SIG-M5 (cell line): ENCODE measurements at places on chromosomes 13 and 19.

GRCh38 chr13:76383676-76384461 is 502.3 kb downstream of the KCTD12 start:
- DNase-seq: no peak

- no peak for DNase-seq
Measured at GRCh38 chr19:52734331-52734892, 432 bp downstream of the ZNF611 start.

- no peak for DNase-seq
Measured at GRCh38 chr13:95426631-95427030, 125.4 kb upstream of the ABCC4 start.

- DNase-seq: no peak
Measured at GRCh38 chr19:844546-844971, 3.8 kb downstream of the PRTN3 start.

DNA sequence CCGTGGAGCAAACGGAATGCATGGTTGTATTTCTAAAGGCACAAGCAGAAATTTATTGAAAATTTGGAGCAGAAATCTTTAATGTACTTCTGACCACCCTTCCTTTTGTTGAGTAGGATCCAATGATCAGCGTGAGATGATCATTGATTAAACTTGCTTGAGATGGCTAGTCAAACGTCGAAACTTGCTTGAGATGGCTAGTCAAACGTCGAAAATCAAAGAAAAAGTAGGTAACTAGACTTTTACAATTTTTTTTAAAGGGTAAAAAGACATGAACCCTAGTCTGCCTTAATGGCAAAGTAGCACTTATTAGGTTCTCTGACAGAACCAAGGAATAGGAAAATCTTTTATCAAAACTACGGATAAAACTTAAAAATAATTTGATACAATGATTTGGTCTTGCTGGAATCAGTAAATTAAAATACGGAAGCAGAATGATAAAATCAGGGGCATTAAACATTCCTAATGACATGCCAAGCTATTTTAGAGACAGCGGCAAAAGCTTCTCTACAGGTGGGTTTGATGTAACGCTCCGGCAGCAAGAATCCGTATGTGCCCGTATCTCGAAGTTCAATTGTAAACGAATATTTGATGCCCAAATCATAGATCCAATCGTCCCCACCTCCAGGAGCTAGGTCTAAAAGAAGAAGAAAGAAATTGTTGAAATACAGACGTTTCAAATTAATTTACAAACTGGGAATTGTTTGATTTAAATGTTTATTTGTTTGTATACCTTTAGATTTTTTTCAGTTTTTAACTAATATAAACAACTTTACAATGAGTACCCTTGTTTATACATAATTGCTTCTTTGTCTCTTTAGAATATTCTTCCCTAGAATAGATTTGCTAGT is 841 bp upstream of the ZC3H13 start:
- DNase-seq: no peak

- no peak for DNase-seq
Measured at GRCh38 chr19:8449830-8450229, 5.1 kb downstream of the HNRNPM start.

- no peak for DNase-seq
Measured at GRCh38 chr19:19525611-19526380, 2.9 kb upstream of the YJEFN3 start.

DNA sequence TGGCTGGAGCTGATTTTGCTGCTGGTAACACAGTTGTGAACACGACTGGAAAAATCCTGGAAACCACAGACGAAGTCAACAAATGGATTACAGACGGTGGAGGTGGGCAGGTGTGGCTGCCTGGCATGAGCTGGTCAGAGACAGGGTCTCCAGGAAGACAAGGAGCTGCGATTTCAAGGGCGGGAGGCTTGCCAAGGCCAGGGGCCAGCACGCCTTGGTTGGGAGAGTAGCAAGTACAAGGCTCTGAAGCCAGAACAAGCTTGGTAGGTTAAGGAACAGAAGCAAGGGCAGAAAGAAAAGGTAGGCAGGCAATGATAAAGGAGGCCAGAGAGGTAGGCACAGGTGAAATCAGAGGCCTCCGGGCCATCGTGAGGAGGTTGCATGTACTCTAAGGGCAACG is 50.7 kb upstream of the AMER2 start:
- no peak for DNase-seq

DNA sequence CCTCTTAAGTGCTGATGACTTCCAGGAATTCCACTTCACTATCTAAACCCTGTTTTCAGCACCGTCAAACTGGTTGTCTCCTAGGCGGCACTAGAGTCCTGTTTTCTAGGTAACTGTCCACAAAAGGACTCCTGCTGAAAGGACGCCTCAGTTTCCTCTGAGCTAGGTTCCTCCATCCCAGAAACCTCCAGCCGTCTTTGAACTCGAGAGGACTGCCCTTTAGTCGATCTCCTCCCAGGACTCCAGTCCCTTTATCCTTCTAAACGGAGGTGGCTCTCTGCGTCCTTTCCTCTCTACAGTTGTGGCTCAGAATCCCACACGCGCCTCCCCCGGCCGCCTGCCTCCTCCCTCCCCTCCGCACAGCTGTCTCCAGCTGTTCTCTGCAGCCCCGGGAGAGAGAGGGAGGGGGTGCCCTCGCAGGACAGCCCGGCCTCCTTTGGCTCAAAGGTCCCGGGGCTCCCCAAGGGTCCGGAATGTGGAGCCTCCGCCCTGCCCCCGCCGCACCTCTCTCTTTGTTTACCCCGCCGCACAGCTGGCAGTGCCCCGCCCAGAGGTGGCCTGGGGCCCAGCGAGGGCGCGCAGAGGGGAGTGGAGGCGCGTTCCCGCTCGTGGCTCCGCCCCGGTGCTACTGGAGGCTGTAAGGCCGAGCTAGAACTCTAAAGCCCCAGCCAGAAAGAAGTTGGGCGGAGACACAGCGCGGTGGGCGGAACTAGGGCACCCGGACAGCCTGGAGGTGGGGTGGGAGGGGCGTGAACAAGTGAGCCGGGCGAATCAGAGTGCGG is 2.4 kb downstream of the LTBP4 start:
- DNase-seq: peak; percentile 82

- no peak for DNase-seq
Measured at GRCh38 chr13:74866101-74866500, 615.9 kb downstream of the TBC1D4 start.

DNA sequence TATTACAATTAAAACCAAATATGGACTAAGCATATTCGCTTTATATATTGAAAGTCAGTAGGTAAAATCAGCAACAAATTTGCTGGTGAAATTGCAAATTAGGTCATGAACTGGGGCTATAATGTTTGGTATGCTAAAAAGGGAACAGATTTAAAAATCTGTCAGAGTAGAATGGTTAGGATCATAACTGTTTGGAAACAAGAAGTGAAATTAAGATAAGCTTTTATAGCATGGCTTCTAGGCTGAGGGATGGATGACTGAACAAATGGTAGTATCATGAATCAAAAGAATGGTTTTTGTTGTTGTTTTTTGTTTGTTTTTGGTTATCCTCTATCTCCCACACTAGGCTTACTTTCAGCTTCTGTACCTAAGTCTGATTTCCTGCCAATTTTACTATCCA is 1090.4 kb downstream of the PCDH9 start:
- no peak for DNase-seq

DNA sequence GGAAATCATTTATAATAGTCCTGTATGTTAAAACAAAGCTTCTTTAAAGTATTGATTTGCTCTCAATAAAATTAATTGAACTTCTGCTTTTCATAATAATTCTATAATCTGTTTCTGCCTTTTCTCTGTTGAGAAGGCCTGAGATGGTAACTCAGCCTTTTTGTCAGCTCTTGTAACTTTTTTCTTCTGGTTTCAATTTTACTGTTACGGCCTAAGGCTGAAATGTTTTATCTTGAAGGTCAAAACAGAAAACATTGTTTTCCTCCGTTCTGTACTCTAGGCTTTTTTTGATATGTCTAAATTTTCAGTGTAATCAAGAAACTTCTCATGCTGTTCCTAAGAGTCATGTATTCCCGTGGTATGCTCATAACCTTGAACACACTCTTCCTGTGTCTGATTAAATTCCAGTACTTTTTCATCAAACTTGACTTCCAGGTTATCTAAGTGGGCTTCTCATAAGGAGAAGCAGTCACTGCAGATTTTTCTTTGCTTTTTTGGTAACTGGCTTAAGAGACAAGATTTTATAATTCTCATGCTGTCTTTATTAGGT is 7.6 kb upstream of the NAXD start:
- no peak for DNase-seq

DNA sequence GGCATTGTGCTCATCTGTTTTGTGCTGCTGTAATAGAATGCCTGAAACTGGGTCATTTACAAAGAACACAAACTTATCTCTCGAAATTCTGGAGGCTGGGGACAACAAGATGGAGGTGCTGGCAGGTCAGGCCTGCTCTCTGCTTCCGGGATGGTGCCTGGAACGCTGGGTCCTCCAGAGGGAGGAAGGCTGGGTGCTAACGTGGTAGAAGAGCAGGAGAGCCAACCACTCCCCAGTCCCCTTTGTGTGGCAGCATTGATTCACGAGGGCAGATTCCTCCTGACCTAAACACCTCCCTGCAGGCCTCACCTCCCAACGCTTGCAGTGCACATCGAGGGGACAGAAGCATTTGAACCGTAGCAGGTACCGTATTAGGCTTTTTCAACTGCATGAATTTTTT is 34.1 kb upstream of the TFDP1 start:
- DNase-seq: no peak

DNA sequence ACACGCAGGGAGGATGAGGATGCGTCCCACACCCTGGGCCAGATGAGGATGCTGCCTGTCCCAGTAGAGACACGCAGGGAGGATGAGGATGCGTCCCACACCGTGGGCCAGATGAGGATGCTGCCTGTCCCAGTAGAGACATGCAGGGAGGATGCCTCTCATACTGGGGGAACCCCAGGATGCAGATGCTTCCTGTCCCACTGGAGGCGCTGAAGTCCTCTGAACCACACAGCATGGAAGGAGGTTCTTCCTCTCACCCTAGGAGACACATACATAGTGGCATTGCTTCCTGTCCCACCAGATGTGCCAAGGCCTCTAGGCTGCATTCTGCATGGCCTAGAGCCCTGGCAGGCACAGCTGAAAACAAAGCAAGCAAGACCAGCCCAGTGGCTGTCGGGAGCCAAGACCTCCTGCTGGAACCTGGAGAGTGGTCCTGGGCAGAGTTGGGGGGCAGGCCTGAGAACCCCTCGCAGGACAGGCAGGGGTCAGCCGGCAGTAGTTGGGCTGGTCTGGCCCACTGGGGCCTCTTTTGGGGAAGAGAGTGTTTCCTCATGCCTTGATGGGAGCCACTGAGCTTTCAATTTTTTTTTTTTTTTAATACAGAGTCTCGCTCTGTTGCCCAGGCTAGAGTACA is 4.3 kb downstream of the HPN start:
- peak; percentile 12 for DNase-seq

GRCh38 chr13:43113603-43114002 is 90.2 kb downstream of the DNAJC15 start:
- DNase-seq: no peak

- DNase-seq: no peak
Measured at GRCh38 chr13:45015300-45015699, 26.0 kb downstream of the GPALPP1 start.

DNA sequence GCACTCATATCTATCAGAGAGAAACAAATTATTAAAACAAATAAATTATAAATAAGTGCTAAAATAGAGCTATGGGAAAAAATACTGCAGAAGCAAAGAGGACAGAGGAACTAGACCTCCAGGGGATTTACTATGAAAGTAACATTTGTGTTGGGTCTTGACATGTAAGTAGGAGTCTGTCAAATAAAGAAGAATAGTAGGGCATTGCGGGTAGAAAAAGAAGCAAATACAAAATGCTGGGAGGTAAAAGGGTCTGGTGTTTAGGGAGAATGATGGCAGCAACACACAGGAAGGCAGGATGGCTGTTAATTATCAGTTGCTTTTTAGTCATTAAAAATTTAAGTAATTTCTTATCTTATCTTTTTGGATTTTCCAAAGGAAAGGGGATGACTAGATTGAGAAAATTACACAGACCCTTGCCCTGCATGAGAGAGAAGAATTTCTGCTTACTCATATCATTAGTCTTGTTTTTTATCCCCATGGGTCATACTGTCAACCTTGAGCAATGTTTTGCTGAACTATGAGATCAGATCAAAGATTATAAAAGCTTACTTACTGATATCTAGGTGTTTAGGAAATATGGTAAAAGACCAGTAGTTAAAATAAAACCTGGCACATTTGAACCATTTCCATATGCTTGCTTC is 472.7 kb downstream of the DIAPH3 start:
- no peak for DNase-seq

- DNase-seq: no peak
Measured at GRCh38 chr19:13619203-13619632, 112.9 kb upstream of the CACNA1A start.

- DNase-seq: no peak
Measured at GRCh38 chr19:49506575-49507105, 5.8 kb upstream of the FCGRT start.

DNA sequence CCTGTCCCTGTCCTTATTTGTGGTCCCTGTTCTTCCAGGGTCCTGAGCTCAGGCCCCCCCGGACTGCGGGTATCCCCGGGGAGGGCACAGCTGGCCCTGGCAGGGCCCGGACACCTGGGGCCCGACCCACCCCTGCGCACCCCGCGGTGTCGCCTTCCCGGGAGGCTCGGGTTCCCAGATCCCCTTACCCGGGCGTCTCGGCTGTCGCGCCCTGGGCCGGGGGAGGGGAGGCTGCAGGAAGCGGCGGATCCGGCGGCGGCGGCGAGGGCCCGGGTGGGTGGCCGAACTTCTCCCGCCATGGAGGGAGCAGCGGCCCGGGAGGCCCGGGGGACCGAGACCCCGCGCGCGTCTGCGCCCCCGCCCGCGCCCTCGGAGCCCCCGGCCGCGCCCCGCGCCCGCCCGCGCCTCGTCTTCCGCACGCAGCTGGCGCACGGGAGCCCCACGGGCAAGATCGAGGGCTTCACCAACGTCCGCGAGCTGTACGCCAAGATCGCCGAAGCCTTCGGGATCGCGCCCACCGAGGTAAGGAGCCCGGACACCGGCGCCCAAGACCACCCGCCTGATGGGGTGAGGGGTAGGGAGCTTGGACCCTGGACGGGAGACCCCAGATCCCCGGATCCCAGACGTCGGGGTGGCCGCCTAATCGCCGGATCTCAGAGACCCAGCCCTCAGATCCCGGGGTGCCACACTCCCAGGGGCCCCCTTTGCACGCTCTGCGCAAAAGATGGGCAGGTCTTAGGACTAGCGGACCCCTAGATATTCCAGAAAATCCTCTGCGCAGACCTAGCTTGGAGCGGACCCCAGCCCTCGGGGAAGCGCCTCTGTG is at the start of gene GIPC3:
GIPC3 (plus strand) TSS at position 178 of the 826 bp plus-strand sequence; CDS start at position 298, 120 bp downstream.
- no peak for DNase-seq

DNA sequence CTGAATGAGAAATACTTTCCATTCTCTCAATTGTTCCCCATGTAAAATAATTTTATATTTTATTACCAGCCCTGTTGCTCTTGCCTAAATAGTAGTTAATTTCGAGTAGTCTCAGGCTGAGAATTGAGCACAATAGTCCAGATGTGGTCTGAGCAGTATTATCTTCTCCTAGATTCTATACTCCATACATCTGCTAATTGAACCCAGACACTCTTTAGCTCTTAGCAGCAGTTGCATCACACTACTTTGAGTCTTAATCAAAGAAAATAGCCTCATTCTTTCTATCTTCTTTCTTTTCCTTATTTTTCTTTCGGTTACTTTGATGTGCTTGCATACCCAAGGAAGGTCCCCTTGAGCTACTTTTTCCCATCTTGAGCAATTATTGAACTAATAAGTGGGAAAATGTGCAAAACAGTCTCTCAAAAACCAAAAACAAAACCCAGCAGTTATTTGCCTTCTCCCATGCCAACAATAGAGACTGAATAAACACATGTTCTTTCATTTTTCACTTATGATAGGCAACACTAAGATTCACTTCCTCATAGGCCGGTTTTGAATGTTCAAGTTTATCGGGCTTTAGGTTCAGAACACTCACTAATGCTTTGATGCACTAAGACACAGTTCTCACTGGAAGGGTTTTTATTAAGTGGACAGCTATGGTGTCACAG is 204.5 kb downstream of the POU4F1 start:
- DNase-seq: no peak
